ENCODE measurements at places on chromosomes 16 and 17.

DNA sequence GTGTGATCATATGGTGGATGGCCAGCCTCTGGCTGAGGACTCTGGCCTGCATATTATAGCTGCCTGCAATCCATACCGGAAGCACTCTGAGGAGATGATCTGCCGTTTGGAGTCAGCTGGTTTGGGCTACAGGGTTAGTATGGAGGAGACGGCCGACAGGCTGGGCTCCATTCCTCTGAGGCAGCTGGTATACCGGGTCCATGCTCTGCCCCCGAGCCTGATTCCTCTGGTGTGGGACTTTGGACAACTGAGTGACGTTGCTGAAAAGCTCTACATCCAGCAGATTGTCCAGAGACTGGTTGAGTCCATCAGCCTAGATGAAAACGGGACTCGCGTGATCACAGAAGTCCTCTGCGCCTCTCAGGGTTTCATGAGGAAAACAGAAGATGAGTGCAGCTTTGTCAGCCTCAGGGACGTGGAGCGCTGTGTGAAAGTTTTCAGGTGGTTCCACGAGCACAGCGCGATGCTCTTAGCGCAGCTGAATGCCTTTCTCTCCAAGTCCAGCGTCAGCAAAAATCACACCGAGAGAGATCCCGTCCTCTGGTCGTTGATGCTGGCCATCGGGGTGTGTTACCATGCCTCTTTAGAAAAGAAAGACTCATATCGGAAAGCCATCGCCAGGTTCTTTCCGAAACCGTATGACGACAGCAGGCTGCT, 69.0 kb upstream of the ENDOV start:
- no peak for DNase-seq

GRCh38 chr17:27521281-27522027, 65.2 kb downstream of the KSR1 start:
- no peak for DNase-seq

GRCh38 chr16:740459-740763, 386 bp downstream of the CIAO3 start:
- DNase-seq: no peak

DNA sequence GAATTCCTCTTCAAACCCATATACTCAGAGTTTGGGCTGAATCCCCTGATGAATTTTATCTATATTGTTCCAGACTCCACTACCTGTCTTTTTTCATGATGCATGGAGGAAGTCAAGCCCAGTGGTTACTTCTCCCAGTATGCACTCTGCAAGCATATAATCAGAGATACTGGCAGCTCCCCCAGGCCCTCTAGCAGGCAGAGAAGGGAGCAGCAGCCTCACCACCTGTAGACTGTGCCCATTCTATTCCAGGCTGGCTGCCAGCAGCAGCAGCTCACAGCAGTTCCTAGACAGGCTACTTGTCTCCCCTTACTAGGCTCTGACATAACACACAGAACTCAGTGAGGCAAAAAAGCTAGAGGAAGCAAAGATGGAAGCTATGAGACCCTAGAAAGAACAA, 3.4 kb downstream of the MKS1 start:
- no peak for DNase-seq

- DNase-seq: no peak
Observed at GRCh38 chr17:43574896-43575525, 28.9 kb upstream of the ETV4 start.

GRCh38 chr16:54585998-54586340, 299.4 kb upstream of the IRX3 start:
- DNase-seq: no peak

DNA sequence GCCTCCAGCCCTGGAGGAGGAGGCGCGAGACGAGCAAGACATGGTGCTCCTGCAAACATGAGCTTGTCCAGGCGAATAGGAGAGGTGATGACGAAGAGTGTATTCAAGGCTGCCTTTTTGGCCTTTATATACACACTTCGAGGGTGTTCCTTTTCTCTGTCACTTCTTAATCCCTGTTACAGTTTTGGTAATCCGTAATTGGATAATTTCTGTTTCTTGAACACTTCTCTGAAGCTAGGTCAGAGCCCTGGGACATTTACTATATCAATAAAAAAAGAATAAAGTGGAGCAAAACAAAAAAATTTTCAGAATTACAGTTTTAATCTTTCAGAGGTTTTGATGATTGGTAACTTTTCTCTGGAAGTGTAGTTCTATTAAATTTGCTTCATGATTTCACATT, at the start of gene KRT24:
Gene KRT24, minus strand, starts transcription at position 101 of the 400 bp plus-strand sequence. Its CDS starts 59 bp downstream, at position 42.
- no peak for DNase-seq

DNA sequence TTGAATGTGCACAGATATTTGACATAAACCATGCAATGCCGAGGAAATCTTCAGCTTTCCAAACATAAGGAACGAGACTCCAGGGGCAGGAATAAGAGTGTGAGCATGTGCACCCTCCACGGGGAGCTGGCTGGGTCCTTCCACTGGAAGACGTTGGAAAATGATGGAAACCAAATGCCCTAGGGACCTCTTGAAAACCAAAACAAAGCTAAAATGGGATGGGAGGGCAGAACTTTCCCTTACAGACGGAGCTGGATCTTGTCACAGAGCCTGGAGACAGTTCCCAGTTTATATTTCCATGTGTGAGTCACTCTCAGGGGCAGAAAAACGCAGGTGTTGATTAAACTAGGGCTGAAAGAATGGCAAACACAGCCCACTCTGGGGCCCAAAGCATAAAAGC, 34.4 kb upstream of the DNAH17 start:
- no peak for DNase-seq

- DNase-seq: no peak
Observed at GRCh38 chr16:11609474-11610120, 22.9 kb upstream of the LITAF start.

DNA sequence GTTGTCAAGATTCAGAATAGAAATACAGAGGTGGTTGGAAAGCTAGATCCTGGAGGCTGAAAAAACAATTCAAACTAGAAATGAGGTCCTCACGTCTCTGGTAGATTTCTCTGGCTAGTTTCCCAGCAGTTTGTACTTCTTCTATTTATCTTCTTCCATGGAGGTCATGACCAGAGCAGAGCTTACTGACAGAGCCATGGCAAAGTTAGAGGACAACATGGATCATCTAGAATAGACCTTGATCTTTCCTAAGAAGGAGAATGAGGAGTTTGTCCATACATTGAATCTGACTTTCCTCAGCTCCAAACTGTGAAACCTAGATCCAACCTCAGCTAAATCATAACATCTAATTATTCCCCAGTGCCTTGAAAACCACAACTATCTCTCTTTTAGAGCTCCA, 900.8 kb upstream of the GOT2 start:
- DNase-seq: no peak

DNA sequence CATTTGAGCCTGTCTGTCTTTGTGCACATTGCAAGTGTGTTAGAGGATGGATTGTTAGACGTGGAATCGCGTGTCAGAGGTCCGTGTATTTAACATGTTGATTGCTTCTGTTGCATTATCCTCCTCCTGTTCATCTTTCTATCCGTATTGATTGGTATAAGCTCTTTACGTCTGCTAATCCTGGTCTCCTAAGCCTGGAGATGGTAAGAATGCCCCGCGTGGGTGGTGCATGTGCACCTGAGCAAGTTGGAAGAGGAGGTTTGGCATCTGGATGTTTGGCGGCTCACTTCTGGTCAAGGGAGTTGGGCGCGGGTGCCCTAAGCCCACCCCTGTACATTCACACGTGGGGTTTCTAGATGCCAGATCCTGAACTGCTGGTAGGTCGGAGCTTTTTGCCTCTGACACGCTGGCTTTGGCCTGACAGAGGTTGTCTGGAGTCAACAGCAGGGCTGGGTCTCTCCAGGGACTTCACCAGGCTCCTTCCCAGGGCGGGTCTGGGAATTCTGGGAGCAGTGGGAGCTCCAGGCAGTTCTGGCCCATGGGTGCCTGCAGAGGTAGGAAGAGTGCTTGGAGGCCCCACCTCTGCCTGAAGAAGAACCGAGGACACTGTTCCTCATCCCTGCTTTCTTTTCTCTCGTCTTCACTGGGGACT, 107.3 kb downstream of the OR1D5 start:
- DNase-seq: no peak

- no peak for DNase-seq
Observed at GRCh38 chr16:80718480-80719220, 85.7 kb downstream of the CDYL2 start.

DNA sequence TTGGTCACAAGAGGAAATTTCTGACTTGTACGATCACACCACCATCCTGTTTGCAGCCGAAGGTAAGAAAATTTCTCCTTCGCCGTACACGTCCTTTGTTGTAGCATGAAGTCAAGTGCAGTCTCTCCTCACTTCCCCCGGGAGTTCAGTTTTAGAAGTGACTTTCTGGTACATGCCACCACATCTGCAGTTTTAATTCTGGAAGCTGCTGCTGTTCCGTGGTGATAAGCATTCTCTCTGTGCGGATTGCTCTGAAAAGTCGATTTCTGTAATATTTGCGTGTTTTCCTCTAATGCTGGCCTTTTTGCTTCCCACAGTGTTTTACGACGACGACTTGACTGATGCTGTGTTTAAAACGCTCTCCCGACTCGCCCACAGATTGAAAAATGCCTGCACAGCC, 20.6 kb downstream of the METTL22 start:
- no peak for DNase-seq

- peak; percentile 71 for DNase-seq
Observed at GRCh38 chr16:53372992-53373871, 61.0 kb upstream of the RBL2 start.

Measured in stimulated activated naive CD8-positive, alpha-beta T cell treated with anti-CD3 and anti-CD28 coated beads, Interleukin-15, amount 100 ng/mL, for 72 hours (primary cell).